Chondrocyte (in vitro differentiated cells): ENCODE measurements at places on chromosomes 2 and 18. TPM values are rescaled to one million over a fixed set of nuclear protein-coding genes. Genes with fewer than 3 reads are reported as not detected.

Gene PLB1
- 4.4 to 8.2 TPM (median 5.8 TPM) in 3 replicates for total RNA-seq

Gene SERPINB10
- total RNA-seq, result not detected in 3 replicates

Gene PSMD1
- total RNA-seq, result 105 to 142 TPM (median 108 TPM) in 3 replicates

Gene COLEC12
- 2.1 to 17.8 TPM (median 2.2 TPM) in 3 replicates for total RNA-seq

Gene ZSWIM2
- not detected in 3 replicates for total RNA-seq

Gene HOXD3
- not detected in 3 replicates for total RNA-seq

Gene ADD2
- total RNA-seq, result 0.15 to 0.23 TPM in 2 of 3 replicates, not detected in the other

Gene TMEM178A
- total RNA-seq, result 1.3 to 2.6 TPM (median 1.4 TPM) in 3 replicates

Gene NTSR2
- total RNA-seq, result not detected in 3 replicates

Gene ARHGAP25
- 0.31 to 0.50 TPM in 2 of 3 replicates, not detected in the other for total RNA-seq

Gene RAB6C
- total RNA-seq, result 0.24 to 0.37 TPM (median 0.31 TPM) in 3 replicates

Gene PLCL1
- total RNA-seq, result 0.44 to 4.1 TPM (median 0.50 TPM) in 3 replicates

Gene OTOF
- total RNA-seq, result not detected in 3 replicates

Gene NETO1
- total RNA-seq, result not detected in 3 replicates

Gene GALNT14
- 0.70 to 17.8 TPM (median 16.2 TPM) in 3 replicates for total RNA-seq

Gene DLGAP1
- 6.0 to 11.6 TPM (median 7.7 TPM) in 3 replicates for total RNA-seq

Gene CXCR1
- not detected in 3 replicates for total RNA-seq

Gene LYG2
- total RNA-seq, result not detected in 3 replicates

Gene KLHL29
- total RNA-seq, result 8.0 to 9.0 TPM (median 8.0 TPM) in 3 replicates

Gene DTNA
- 3.7 to 5.8 TPM (median 3.7 TPM) in 3 replicates for total RNA-seq

Gene NT5C1B
- total RNA-seq, result not detected in 3 replicates

Gene ICA1L
- total RNA-seq, result 4.9 to 6.6 TPM (median 6.6 TPM) in 3 replicates

Gene PTPRM
- 116 to 142 TPM (median 131 TPM) in 3 replicates for total RNA-seq

Gene PDE6D
- 17.5 to 24.0 TPM (median 21.9 TPM) in 3 replicates for total RNA-seq

Gene KLHL41
- 1.4 to 2.3 TPM (median 2.2 TPM) in 3 replicates for total RNA-seq

Gene ARID5A
- 7.5 to 14.4 TPM (median 12.9 TPM) in 3 replicates for total RNA-seq

Gene AQP12A
- total RNA-seq, result not detected in 3 replicates

Gene UPP2
- 0.60 TPM in 1 of 3 replicates, not detected in the others for total RNA-seq

Gene CAPN14
- total RNA-seq, result 0.10 to 0.39 TPM (median 0.15 TPM) in 3 replicates

Gene GALNT5
- total RNA-seq, result 14.2 to 30.0 TPM (median 14.4 TPM) in 3 replicates

Gene RBFA
- 25.5 to 26.8 TPM (median 25.9 TPM) in 3 replicates for total RNA-seq

Gene GAL3ST2
- total RNA-seq, result 0.52 to 1.3 TPM in 2 of 3 replicates, not detected in the other

Gene LIPG
- 0.34 to 1.5 TPM (median 1.4 TPM) in 3 replicates for total RNA-seq

Gene RDH14
- 17.1 to 18.8 TPM (median 17.3 TPM) in 3 replicates for total RNA-seq

Gene DQX1
- total RNA-seq, result 0.34 TPM in 1 of 3 replicates, not detected in the others

Gene PTPN2
- total RNA-seq, result 21.9 to 29.0 TPM (median 22.2 TPM) in 3 replicates

Gene PROC
- total RNA-seq, result 2.6 to 5.3 TPM (median 2.7 TPM) in 3 replicates

Gene DNAH6
- total RNA-seq, result 0.12 TPM in 1 of 3 replicates, not detected in the others

Gene SLC9A4
- not detected in 3 replicates for total RNA-seq

Gene TUBA4B
- total RNA-seq, result not detected in 3 replicates

Gene TANC1
- total RNA-seq, result 28.7 to 38.2 TPM (median 29.5 TPM) in 3 replicates

Gene MAP3K19
- not detected in 3 replicates for total RNA-seq

Gene STK36
- 42.1 to 63.2 TPM (median 42.7 TPM) in 3 replicates for total RNA-seq
